Mucosa of descending colon (tissue), 3 donors: ENCODE measurements at places on chromosomes 5 and 9. TPM values are rescaled to one million over a fixed set of nuclear protein-coding genes. Genes with fewer than 3 reads are reported as not detected.

Gene CTXN3
- total RNA-seq: not detected

Gene C5
- total RNA-seq: 1.3 TPM

Gene DDX4
- total RNA-seq: not detected

Gene HNRNPH1
- total RNA-seq: 475 TPM
